Activated CD4-positive, CD25-positive, alpha-beta regulatory T cell treated with anti-CD3 and anti-CD28 coated beads, Interleukin-2, amount 50 U/mL, for 24 hours (primary cell): ENCODE measurements at places on chromosomes 6 and 20.

GRCh38 chr6:133890711-133891148 lies 1.8 kb downstream of the TCF21 start:
- ATAC-seq, result no peak

DNA sequence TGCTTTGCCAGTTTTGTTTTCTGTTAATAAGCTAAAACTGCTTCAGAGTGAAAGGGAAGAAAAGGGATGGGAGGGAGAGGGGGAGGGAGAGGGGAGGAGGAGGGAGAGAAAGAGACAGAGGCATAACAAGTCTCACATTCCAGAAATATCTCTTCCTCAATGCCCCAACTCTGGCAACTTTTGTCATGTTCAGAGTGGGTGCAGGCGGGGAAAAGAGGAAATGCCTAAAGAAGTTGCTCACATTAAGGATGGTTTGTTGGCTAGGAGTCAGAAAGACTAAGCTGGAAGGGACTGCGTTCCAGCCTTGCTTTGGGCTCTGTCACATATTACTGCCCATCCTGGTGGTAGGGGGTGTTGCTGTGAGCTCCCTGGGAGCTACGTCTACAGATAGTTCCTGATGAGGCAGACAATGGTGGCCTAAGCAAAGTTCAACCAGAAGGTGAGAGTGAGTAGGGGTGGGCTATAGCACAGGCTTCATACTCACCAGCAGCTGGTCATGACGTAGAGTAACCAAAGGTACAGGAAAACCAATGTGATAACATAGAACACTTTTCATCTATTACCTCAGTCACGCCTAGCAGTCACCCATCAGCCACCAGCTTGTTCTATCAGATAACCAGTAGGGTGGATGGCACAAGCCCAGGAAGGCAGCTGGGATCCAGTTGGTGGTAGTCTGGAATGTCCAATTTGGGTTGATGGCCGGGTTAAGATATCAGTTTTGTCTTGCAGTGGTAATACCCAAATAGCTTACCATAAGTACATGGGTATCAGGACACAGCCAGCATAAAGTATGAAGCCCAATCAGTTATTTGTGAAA lies 2.1 kb downstream of the TSPYL4 start:
- no peak for ATAC-seq

DNA sequence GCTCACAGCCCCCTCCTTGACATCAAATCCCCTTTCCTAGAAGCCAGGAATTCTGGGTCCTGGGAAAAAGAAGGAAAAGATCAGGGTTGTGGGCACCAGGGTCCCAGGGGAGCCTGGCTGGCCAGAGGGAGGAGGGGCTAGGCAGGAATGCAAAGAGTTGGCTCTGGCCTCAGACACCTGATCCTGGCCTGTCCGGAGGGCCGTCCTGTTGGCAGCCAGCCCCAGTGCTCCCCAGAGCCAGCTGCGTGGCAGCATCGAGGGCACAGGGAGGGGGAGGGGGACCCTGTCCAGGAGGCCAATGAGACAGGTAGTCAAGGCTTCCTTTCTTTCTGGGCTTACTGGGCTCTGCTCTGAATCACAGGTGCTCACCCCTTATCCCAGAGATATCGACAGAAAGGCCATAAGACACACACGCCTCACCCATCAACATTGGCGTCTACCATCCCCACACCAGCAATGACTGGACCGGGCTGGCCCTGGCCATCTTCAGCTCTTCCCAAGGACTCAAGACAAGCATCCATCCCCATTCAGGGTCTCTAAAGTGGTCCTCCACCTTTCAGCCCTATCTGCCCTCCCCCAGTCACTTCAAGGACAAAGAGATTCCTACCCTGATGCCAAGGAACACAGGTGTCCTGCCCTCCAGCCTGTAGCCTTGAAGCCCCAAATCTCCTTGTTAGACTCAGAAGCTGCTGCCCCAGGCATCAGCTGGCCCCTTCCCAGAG lies 723 bp downstream of the COL11A2 start:
- ATAC-seq, result no peak

- no peak for ATAC-seq
Measured at GRCh38 chr20:32920530-32921298, 62.0 kb downstream of the EFCAB8 start.

DNA sequence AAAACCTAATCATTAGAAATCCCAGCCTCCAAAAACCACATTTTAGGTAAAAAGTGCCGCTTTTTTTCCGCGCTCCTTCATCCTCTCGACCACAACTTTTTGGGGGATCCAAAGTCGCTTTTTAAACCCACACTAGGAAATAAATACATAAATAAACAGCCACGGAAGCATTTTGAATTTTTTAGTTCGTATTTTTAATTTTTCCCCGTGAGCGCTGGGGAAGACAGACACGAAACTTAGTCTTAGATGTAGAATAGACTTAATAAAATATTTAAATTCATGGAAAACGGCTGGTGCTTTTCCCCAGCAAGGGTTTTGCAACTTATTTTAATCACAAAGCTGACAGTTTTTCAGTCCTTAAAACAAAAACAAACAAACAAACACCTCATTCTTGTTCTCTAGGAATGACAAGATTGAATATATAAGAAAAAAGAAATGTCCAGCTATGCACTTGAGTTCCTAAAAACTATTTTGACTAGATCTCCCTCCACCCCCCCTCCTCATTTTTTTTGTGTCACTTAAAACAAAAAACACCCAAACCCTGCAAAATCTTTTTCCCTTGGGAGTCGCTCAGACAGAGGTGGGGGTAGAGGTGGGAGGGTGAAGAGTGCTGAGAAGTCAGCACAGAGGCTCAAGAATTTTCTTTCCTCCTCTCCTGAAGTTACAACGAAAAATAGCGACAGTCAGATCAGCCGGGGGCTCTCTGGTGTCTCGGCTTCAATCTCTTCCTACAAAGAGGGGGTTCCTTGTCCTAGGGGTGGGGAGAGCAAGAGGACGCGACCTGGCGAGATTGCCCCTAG lies 43.4 kb upstream of the SUPT3H start:
- no peak for ATAC-seq

- no peak for ATAC-seq
Measured at GRCh38 chr6:107264357-107264840, 149.1 kb upstream of the BEND3 start.
